ENCODE measurements at places on chromosomes 1 and 21.

DNA sequence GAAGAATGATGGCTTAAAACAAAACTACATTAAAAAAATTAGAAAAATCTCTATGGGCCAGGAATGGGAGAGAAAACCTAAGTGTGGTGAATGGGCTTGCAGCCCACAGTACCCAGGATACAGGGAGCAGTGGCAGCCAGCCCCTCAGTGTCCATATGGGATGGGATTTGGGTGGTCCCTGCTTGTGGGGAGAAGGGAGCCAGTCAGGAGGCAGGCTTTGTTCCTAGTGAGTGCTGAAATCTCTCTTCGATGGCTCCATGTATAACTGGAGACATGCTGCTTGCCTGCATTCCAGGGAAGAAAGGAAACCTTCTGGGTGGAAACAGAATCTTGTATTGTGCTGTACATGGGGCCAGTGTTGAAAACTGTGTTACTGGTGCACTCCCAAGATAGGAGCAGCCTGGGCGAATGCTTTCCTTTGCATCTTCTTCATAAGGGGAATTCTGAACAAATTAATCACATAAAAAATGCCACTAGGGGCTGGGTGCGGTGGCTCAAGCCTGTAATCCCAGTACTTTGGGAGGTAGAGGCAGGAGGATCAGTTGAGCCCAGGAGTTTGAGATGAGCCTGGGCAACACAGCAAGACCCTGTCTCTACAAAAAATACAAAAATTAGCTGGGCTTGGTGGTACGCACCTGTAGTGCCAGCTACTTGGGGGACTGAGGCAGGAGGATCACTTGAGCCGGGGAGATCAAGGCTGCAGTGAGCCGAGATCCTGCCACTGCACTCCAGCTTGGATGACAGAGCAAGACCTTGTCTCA lies 36.0 kb downstream of the PTPRU start:
- DNase-seq: no peak

DNA sequence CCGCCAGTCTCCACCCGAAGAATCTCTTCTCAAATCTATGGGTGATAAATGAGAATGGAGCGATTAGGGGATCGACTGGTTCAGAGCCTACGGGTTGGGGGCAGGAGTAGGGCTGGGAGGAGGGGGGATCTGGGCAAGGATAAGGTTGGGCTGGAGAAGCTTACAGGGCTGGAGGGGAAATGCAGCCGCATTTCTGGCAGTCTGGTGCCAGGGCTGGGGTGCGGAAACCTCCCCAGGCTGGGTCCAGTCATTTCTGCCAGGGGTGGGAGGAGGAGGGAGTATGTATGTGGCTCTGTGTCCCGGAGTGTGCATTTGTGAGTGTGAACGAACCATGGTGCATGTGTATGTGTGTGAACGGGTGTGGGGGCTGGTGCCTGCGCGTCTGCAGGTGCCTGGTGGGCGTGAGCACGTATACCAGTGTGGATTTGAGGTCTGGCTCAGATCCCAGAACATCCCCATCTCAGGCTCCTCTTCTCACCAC lies 10.2 kb downstream of the C1orf216 start:
- no peak for DNase-seq

DNA sequence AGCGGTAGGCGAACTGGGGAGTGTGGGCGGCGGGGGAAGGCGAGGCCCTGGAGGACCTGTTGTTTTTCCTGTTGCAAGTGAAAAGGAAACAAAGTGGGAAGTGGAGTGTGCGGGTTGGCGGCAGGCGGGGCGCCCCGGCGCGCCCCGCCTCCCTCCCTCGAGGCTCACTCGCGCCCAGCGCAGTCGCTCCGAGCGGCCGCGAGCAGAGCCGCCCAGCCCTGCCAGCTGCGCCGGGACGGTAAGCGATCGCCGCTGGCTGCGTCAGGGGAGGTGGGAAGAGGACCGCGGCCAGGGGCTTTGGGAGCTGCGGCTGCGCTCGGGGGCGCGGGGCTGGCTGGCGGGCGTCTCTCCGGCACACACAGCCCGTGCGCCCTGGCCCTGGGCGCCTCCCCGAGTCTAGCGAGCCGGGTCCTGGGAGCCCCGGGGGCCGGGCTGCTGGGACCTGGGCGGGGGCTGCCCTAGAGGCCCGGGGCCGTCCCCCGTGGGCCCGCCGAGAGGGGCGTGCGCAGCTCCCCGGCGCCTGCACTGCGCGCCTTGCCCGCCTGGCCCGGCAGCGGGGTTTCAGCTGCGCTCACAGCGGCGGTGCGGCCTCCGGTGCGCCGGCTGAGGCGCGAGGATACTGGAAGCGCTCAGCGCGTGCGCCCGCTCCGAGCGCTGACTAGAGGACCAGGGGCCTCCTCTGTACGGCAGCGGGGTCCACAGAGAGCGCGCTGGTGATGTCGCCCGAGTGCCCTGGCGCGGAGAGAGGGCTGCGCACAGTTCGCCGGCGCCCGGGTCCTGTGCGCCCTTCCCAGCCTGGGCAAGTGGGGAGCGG lies at the start of gene PIK3CD:
Gene PIK3CD (plus strand): TSS at position 167 of the 814 bp plus-strand sequence. CDS start 58,725 bp downstream, outside the sequence.
- peak; percentile 23 for DNase-seq

DNA sequence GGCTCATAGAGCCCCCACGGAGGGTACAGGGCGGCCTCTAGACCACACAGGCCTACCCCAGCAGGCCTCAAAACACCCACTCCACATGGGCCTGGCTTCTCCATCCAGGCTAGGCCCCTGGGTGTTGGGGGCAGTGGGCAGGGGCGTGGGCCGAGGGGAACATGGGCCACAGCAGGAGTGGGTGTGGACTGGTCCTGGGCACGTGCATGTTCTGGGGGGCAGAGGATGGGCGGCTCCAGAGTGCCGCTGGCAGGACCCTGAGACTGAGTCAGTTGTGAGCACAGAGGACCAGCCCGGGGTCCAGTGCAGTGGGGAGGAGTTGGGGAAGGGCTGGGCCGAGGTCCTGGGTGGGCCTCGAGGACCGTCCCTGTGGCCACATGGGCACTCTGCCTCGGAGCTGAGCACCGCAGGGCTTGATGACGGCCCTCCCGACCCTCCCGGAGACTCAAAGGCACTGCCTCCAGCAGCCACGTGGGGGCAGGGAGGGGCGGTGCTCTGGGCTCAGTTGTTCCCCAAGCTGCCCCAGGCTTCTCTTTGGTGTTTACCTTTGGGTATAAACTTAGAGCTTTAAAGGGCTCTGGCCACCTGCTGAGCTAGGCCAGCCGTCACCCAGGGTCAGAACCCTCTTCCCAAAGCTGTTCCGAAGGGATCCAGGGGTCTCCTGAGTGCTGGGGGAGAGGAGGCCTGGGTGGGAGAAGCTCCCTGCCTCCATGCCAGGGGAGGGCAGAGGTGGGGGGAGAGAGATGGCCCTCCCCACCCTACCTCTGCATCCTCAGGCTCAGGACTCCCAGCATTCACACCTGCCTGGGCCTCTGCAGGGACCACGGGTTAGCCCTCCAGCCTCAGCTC lies 79.9 kb downstream of the MORN1 start:
- no peak for DNase-seq

DNA sequence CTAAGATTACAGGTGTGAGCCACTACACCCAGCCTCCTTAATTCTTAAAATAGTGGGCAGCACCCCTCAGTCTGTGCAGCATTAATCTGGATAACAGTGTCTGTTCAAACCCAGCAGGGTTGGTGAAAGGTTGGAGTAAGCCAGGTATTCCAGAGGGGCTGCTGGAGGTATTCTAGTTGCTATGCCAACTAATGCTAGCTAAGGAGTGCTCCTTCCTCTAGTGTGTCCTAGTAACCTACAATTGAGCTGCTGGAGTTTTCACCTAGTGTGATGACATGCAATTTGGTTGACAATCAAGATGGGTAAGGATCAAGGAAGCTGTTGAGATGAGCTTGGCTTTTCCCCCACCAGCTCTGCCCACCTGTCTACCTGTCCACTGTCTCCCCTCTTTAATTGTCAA lies 100.2 kb upstream of the IPO9 start:
- DNase-seq: no peak

DNA sequence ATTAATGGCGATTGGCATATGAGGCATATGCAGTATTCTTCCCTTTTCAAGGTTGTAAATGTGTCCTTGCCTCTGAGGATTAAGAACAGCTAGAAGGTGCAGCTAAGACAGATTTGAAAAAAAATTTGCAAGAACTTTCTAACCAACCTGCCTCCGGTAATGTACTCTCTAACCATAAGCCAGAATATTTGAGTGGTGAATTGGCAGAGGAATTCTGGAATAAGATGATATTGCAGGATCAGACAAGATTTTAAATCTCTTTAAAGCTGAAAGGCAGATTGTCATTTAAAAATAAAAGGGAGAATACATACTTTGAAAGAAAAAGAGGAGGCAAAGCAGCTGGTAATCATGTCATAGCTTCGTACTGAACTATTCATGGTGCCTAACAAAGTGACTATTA lies 29.2 kb downstream of the MROH9 start:
- no peak for DNase-seq

- DNase-seq: no peak
Observed at GRCh38 chr1:42430286-42431135, 25.3 kb downstream of the ZMYND12 start.

DNA sequence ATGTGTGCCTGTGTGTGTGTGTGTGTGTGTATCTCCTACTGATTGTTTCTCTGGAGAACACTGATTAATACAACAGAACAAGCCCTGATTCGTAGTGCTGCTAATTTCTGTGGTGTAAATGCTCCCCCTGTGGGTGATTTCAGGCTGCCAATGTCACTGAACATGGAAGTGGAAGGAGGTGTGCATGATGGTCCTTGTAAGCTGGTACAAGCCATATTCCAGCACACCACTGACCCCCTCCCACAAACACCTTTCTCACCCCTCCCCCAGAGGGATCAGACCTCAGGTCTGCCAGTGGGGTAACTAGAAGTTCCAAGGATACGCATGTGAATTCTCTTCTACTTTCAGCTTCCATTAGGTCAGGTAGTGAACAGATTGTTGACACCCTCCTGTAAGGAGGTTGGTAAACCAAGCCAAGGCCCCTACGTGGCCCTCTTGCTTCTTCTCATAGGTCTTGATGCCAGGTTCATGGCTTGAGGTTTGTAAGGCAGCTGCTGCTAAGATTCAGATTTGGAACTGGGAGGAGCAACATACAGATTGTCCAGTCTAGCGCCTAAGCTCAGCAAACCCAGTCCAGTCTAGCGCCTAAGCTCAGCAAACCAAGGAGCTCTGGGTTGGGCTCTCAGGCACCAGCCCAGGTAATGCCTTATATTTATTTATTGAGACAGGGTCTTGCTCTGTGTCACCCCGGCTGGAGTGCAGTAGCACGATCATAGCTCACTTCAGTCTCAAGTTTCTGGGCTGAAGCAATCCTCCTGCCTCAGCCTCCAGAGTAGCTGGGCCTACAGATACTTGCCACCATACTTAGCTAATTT lies 38.7 kb downstream of the DHCR24 start:
- no peak for DNase-seq

DNA sequence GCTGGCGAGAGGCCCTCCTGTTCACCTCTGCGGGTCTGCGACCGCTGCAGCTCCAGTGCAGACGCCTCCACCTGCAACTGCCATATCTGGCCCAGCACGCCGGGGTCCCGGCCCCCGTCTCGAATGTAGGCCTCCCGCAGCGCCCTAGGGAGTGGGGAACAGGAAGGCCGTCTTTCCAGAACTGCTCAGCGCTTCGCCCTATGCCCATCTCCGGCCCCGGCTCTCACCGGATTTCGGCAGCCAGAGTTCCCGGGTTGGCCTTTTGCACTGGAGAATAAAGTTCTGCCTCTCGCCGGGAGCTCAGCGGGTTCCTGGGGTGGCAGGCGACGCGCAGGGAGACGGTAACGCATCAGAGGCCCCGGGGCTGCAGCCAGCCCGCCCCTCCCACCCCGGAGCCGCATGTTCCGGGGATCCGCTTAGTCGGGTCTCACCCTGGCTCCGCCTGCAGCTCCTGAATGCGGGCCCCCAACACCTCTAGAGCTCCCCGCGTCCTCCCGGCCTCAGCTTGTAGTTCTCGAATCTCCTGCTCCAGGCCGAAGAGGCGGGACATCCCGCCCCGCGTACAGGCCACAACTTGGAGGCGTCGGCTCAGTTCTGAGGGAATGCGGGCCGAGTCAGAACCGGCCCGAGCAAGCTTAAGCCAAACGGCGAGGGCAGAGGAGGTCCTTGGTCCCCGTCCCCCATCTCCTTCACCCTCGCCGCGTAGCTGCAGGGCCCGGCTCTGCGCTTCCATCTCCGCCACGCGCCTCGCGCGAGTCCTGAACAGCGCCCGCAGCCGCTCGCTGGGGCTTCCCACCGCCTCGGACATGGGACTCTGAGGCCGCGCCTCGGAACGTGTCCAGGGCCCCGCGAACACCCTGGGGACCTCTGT lies 1.1 kb downstream of the CCDC17 start:
- no peak for DNase-seq

- no peak for DNase-seq
Observed at GRCh38 chr1:207892764-207893163, 18.2 kb downstream of the CD34 start.

DNA sequence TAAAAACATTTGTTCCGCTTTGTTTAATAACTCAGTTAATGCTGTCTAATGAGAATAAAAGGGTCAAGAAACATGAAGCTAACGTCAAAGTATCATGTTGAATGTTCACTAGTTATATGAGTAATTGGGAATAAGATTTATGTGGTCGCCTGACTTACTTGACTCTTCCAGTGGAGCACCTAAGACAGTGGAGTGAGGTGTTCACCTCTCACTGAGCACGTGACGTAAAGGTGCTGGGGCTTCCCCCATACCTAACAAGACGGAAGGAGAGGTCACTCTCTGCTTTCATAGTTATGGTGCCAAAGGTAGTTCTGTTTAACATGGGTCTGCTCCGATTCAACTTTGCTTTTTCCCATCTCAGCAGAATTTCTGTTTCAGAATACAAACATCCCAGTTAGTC lies 686 bp downstream of the KMO start:
- DNase-seq: no peak

DNA sequence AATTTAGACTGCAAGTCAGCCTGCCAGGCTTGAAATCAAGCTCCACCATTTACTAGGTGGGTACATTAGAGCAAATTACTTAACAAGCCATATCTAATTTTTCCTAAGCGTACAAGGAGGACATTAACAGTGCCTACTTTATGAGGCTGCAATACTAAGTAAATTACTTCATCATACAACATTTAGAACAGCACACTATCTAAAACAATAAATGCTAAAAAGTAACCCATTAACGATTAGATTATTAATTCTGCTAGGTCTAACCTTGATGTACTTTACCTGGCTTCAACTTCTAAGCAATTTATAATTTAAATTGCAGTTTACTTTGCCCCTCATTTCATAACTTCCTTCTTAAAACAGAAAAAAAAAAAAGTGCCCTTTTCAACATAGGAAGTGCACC lies 1155.6 kb upstream of the NCAM2 start:
- no peak for DNase-seq

GRCh38 chr1:220879076-220879508 lies at the start of gene HLX:
TSS of gene HLX (plus strand) at chr1:220879443. CDS start at chr1:220879858, 415 bp downstream.
- DNase-seq: no peak
